HFFc6 (cell line): ENCODE measurements at places on chromosomes 4 and X.

- no peaks in the 10 kb centered on the region for H3K36me3 ChIP-seq
- H3K4me3 ChIP-seq = no peak overlapping the region
- DNase-seq = no peak
- no peak overlapping the region for H3K27ac ChIP-seq
- H3K4me1 ChIP-seq = no peaks in the 10 kb centered on the region
- no peaks in the 10 kb centered on the region for H3K27me3 ChIP-seq
Measured at GRCh38 chrX:5730556-5730955, 498.1 kb downstream of the NLGN4X start.

GRCh38 chrX:31993637-31994036, 921.8 kb upstream of the FTHL17 start:
- H3K4me1 ChIP-seq = no peaks in the 10 kb centered on the region
- no peak for DNase-seq
- no peak overlapping the region for H3K4me3 ChIP-seq

DNA sequence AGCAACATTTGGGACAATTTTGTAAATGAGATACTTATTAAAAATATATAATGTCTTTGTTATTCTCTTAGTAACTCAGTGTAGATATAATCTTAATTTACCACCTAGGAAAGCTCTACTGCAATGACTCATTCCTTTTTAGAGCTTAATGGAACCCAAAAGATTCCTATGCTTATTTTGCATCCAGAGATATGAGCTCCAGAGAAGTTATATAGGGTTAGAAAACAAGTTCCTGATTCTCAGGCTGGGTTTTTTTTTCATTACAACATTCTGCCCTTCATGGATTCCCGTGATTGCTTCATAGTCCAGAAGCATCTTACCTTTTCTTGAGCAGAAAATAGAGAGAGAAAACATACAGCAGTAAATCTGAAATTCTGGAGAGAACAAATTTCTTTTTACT, 57.9 kb upstream of the CXCL8 start:
- no peak overlapping the region for H3K27ac ChIP-seq
- no peaks in the 10 kb centered on the region for H3K27me3 ChIP-seq
- H3K36me3 ChIP-seq = peaks cover 9% of the 10 kb centered on the region; the same call in 1 of the 2 replicates
- no peak overlapping the region for H3K4me3 ChIP-seq
- H3K4me1 ChIP-seq = peaks cover 74% of the 10 kb centered on the region

DNA sequence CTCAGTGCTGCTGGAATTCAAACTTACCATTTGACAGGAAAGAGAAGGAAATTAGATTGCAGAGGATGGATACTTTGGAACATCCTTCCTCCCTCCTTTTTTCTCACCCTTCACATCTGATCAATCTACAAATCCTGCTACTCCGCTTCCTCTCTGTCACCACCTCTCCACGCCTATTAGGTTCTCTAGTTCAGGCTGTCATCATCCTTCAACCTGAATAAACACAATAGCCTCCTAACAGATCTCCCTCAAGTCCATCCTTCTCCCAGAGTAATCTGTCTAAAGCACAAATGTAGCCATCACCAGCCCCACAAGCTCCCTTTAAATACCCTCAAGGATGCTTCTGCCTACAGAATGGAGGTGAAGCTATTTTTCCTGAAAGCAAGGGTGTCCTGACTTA, 20.0 kb upstream of the SLAIN2 start:
- H3K4me3 ChIP-seq = no peak overlapping the region
- peaks cover 5% of the 10 kb centered on the region; the same call in 1 of the 2 replicates for H3K4me1 ChIP-seq
- DNase-seq = no peak
- H3K27me3 ChIP-seq = no peaks in the 10 kb centered on the region
- H3K36me3 ChIP-seq = no peaks in the 10 kb centered on the region

DNA sequence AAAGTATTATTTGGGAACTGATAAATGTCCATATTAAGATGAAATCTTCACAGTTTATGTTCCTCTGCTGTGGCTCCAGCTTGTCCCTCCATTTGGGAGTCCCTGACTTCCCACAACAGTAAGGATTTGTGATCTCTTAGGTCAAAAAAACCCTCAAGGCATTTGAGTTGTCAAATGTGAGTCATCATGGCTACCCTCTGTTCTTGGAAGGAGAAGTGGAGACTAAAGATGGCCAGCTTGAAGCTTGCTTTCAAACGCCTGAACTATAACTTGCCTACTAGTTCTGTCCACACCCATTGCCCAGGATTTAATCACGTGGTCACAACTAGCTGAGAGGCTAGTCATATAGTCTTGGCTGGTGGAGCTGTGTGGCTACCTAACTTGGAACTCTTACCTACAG, 107.8 kb downstream of the CCNG2 start:
- H3K4me1 ChIP-seq = peaks cover 6% of the 10 kb centered on the region; the same call in 1 of the 2 replicates
- no peaks in the 10 kb centered on the region for H3K36me3 ChIP-seq
- peak; percentile 8 for DNase-seq

- DNase-seq = no peak
- H3K4me1 ChIP-seq = no peaks in the 10 kb centered on the region
- H3K36me3 ChIP-seq = no peaks in the 10 kb centered on the region
- no peak overlapping the region for H3K27ac ChIP-seq
Measured at GRCh38 chrX:138349351-138349750, 362.2 kb downstream of the FGF13 start.

DNA sequence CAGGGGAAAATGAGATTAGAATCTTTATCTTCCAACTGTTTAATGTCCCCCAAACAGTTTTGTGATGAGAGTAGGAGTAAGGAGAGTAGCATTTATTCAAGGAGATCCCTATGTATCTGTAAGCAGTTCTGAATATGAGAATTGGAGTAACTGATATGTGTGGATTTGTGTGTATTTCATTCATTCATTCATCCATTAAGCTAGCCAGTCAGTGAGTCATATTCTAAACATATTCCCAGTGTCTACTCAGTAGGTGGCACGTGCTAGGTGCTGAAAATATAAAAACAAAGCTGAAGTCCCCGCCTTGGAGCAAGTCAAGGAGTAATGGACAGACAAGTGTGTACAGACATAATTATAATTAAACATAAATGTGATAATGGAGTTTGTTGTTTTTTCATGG, 12.4 kb upstream of the STX18 start:
- no peak for DNase-seq
- no peak overlapping the region; the same call in 1 of the 2 replicates for H3K4me3 ChIP-seq
- H3K4me1 ChIP-seq = peaks cover 69% of the 10 kb centered on the region
- no peak overlapping the region; the same call in 1 of the 2 replicates for H3K27ac ChIP-seq
- H3K27me3 ChIP-seq = no peaks in the 10 kb centered on the region
- peaks cover 35% of the 10 kb centered on the region for H3K36me3 ChIP-seq

- H3K36me3 ChIP-seq = no peaks in the 10 kb centered on the region
- no peak for DNase-seq
- no peak overlapping the region for H3K27ac ChIP-seq
- no peak overlapping the region for H3K4me3 ChIP-seq
Measured at GRCh38 chr4:30769093-30769492, 48.9 kb downstream of the PCDH7 start.

GRCh38 chr4:88163336-88163735, 4.9 kb upstream of the ABCG2 start:
- peaks cover 2% of the 10 kb centered on the region; the same call in 1 of the 2 replicates for H3K27me3 ChIP-seq
- no peaks in the 10 kb centered on the region for H3K36me3 ChIP-seq
- no peak overlapping the region for H3K4me3 ChIP-seq
- peaks cover 7% of the 10 kb centered on the region for H3K4me1 ChIP-seq
- no peak overlapping the region for H3K27ac ChIP-seq
- no peak for DNase-seq

DNA sequence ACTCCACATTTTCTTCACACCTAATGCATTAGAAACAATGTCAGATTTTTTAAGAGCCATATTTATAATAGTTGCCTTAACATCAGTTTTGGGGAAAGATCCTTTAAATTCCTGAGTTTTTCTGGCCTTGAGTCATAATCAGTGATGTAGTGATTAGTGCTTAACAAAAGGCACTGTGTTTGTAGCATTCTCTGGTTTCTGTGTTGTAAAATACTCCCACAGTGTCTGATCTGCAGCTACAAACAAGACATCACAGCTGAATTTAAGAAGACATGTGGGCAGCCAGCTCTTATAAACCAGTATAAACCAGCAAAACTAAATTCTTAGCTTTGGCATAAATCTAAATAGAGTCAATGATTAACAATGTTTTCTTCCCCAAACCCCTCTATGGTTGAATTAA, 233.8 kb downstream of the FSTL5 start:
- no peak for DNase-seq
- H3K27ac ChIP-seq = no peak overlapping the region
- H3K4me1 ChIP-seq = no peaks in the 10 kb centered on the region
- H3K27me3 ChIP-seq = no peaks in the 10 kb centered on the region; the same call in 1 of the 2 replicates

DNA sequence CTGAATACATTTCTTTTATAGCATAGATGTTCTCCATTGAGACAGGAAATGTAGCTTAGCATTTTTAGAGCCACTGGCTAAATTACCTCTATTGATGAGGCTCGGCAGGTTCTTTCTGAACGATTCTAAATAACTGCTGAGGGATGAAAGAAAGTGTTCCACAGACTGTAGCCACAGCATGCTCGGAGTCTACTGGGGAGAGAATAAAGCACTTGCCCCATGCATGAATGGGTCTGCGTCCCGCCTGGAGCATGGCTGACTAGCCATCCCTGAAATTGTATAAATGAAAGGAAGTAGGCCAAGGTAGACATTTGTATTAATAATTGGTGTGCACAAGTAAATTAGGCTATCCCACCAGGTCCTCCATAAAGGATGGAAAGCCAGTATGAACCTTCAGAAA, 269.8 kb downstream of the COL25A1 start:
- H3K27me3 ChIP-seq = peaks cover 3% of the 10 kb centered on the region; the same call in 1 of the 2 replicates
- H3K36me3 ChIP-seq = no peaks in the 10 kb centered on the region
- H3K27ac ChIP-seq = no peak overlapping the region
- DNase-seq = no peak

- no peaks in the 10 kb centered on the region for H3K36me3 ChIP-seq
- DNase-seq = no peak
- no peak overlapping the region for H3K27ac ChIP-seq
- no peak overlapping the region for H3K4me3 ChIP-seq
Measured at GRCh38 chr4:10162341-10163000, 45.9 kb upstream of the WDR1 start.

DNA sequence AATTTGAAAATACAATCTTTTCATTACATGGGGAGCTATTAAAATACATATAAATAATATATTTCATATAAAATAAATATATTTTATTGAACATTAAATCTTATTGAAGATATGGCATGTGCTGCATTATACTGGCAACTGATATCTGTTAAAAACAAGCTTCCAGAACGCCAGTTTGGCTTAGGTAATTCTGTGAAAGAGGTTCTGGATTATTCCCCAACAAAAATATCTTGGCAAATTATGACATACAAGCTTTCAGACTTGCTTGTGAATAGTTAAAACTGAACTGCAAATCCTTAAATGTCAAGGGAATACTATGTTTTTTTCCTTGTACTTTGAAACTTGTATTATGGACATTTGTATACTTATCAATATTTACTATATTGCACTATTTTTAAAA, 210.2 kb upstream of the LCORL start:
- H3K36me3 ChIP-seq = no peaks in the 10 kb centered on the region; the same call in 1 of the 2 replicates
- no peak for DNase-seq
- H3K4me3 ChIP-seq = no peak overlapping the region
- H3K27ac ChIP-seq = no peak overlapping the region

DNA sequence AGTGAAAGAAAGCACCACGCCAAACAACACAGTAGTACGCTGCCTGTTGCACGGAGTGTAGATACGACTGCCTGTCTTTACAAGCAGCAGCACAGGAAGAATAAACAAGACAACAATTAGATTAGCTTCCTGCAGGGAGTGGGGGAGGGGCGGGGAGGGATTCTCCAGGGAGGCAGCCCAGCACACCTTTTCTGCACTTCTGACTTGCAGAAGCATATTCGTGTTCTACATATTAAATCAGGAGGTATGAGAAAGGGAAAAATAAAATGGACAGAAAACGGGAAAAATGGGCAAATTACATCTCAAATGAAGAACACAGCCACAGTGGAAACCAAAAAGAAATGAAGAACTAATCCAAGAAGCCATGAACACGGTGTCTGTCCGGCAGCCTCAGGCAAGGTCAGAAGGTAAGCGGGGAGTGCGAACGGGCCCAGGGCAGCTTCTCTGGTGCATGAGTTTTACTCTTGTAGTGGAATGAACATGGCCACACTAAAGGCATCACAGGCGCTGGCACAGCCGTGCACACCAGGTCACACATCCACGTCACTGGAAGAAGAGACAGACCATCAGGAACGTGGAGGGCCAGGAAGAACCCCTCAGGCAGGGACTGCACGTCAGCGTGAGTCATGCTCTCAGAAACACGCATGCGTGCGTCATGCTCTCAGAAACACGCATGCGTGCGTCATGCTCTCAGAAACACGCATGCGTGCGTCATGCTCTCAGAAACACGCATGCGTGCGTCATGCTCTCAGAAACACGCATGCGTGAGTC, 20.1 kb upstream of the ADRA2C start:
- no peak overlapping the region for H3K4me3 ChIP-seq
- peaks cover 4% of the 10 kb centered on the region; the same call in 1 of the 2 replicates for H3K36me3 ChIP-seq
- peak; percentile 3 for DNase-seq
- H3K4me1 ChIP-seq = no peaks in the 10 kb centered on the region

DNA sequence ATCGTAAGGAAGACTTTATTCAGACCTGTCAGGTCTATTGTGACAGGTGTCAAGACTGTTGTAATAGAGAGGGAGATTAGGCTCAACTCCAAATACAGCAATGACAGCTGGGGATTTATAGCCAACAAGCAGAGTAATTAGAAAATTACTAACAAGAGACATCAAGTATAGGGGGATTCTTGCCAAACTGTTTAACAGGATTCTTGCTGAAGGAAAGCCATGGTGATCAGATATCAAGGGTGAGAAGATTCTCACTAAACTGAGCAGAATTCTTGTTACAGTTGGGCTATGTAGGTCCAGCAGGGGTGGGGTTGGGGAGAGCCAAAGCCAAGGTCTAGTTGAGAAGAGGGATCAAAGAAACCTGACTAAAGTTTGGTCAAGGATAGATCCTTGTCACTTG, 461.0 kb upstream of the GALNT7 start:
- H3K27ac ChIP-seq = no peak overlapping the region
- DNase-seq = no peak
- H3K36me3 ChIP-seq = peaks cover 8% of the 10 kb centered on the region
- no peak overlapping the region for H3K4me3 ChIP-seq
- no peaks in the 10 kb centered on the region for H3K4me1 ChIP-seq
- H3K27me3 ChIP-seq = no peaks in the 10 kb centered on the region; the same call in none of the 2 replicates

GRCh38 chr4:182939680-182940079, 22.5 kb upstream of the DCTD start:
- H3K4me3 ChIP-seq = no peak overlapping the region
- no peak for DNase-seq
- H3K36me3 ChIP-seq = no peaks in the 10 kb centered on the region
- peaks cover 18% of the 10 kb centered on the region for H3K4me1 ChIP-seq
- peaks cover 12% of the 10 kb centered on the region for H3K27me3 ChIP-seq

DNA sequence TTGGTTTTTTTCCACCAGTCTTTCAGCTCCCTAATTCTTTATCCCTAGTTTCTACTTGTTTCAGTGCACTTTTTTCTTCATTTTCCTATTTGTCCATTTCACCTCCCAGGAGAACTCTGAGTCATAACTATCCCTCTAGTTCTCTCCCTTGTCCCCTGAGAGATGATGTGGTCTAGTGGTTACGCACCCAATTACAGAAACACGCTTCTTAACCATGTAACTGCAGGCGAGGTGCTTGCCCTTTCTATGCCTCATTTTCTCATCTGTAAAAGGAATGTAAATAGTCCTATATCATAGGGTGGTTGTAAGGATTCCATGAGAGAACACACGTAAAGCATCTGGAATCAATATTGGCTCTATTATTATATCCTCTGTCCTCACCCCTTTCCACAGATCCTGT, 8.8 kb upstream of the GRPR start:
- peak overlapping the region; percentile 29; the same call in 1 of the 2 replicates for H3K27ac ChIP-seq
- H3K27me3 ChIP-seq = peaks cover 9% of the 10 kb centered on the region
- no peaks in the 10 kb centered on the region; the same call in 1 of the 2 replicates for H3K36me3 ChIP-seq
- DNase-seq = peak; percentile 69
